ENCODE measurements at places on chromosomes 16 and 17.

DNA sequence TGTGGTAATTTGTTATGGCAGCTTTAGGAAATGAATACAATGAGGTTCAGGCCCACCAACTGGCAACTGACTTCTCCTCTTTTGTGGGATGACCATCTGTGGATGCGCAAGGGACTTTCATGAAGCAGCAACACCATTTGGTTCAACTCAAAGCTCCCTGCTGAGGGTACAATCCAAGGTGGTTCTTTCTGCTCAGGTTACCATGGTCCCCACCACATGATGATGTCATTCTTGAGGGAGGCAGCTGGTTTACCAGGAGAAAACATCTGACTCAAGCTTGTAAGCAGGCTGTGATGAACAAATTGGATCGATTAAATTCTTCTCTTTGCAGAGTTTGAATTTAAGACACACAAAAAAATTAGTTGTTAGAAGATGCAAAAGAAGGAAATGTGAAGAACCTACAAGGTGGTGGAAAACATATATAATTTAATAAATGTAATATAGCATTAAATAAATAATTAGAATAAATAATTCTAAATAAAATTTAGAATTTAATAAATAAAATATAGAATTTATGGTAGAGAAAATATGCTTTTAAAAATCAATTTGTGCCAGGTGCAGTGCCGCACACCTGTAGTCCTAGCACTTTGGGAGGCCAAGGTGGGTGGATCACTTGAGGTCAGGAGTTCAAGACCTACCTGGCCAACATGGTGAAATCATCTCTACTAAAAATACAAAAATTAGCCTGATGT is 67.6 kb upstream of the ANKFN1 start:
- no peak for DNase-seq

- DNase-seq = no peak
Measured at GRCh38 chr17:82064433-82065192, 991 bp downstream of the DUS1L start.

- DNase-seq = no peak
Measured at GRCh38 chr16:82509691-82510430, 116.9 kb upstream of the CDH13 start.

- no peak for DNase-seq
Measured at GRCh38 chr17:298791-299450, 53.7 kb downstream of the RPH3AL start.

DNA sequence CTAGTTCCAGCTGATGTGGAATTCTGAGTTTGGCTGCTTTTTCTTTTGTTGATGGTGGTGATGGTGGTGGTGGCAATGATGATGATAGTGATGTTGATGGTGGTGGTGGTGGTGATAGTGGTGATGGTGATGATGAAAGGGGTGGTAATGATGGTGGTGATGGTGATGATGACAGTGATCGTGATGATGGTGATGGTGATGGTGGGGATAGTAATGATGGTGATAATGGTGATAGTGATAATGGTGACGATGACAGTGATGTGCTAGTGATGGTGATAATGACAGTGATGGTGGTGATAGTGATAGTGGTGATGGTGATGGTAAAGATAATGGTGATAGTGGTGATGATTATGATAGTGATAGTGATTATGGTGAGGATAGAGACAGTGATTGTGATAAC is 61.5 kb downstream of the BMERB1 start:
- DNase-seq = no peak

DNA sequence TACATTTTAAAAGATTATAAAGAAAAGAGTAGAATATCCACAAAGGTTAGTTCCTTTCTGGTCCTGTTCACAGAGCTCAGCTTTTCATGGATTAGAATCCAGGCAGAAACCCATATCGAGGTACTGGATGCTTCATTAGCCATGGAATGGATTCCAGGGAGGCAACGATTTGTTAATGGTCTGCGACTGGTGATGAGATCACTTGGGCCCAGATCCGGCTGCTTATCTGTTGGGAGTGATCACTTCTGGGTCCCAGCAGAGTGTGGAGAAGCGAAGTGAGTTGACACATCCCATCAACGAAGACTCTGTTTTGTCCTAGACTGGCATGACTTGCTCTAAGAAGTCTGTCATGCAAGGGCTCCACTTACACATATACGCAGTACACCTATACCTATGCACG is 165.8 kb downstream of the MAF start:
- DNase-seq = no peak

DNA sequence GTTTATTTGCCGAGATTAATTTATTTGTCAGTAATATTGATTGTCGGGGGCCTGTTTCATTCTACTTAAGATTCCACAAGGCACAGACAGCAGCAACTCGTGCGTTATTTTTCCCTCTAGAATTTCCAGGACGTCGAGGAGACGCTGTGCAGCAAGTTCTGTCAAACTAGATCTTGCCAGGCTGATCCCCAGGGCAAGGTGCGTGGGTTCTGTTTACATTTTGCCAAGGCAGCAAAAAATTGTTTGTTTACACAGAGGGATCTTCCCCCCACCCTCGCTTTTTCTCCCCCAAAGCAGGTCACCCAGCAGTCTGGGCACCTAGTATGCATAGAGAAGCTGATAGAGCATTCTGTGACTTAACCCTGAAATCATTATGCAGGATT is 111.4 kb downstream of the IRX3 start:
- no peak for DNase-seq

DNA sequence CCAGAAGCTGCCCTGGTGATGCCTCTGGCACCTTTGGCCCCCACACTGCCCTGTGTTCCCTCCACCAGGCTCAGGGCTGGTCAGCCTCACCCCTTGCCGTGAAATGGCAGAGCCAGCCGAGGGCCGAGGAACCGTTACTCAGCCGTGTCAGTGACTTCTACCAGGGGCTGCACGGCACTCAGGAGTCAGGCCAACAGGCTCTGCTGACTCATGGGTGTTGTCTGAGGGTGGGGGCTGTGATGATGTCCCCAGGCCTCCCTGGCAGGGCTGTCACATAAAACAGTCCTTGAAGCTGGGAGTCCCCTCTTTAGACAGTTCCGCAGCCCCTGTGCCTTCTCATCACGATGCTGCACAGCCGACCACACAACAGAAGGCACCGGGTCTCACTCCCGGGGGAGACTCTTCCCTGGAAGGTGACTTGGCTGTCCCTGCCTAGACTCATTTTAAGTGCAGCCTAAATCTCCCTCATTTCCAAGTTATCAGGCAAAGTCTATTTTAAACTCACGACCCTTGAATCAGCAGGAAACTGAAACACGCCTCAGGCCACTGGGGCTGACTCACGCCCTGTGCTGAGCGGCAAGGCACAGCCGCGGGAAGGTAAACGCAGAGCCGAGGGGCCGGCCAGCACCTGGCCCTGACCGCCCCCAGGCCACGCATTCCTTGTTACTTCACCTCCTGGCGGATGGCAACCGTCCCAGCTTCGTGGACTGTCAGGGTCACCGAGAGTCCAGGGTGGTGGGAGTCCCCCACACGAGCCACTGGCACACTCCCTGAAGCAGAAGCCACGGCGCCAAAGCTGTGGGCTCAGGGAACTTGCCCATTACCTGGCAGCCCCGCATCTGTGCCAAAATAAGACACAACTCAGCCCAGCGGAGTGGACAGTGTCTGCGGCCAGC is 102.6 kb downstream of the ZNF778 start:
- no peak for DNase-seq

DNA sequence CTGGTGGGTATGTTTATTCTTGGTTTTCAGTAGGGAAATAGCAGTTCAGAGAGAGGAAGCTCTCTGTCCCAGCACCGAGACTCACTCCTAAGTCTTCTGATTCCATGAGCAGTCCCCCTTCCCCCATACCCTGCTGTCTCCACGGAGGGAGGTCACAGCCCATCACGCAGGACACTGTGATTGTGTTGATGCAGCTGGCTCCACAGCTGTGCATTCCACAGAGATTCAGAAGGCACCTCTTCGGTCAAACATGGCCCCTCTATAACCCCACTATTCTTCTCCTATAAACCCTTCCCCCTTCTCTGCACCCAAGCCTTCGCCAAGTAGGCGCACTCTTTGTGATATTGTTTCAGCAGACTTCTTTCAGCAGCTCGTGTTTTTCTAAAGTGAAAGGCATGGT is 104.3 kb upstream of the HLF start:
- DNase-seq = no peak

DNA sequence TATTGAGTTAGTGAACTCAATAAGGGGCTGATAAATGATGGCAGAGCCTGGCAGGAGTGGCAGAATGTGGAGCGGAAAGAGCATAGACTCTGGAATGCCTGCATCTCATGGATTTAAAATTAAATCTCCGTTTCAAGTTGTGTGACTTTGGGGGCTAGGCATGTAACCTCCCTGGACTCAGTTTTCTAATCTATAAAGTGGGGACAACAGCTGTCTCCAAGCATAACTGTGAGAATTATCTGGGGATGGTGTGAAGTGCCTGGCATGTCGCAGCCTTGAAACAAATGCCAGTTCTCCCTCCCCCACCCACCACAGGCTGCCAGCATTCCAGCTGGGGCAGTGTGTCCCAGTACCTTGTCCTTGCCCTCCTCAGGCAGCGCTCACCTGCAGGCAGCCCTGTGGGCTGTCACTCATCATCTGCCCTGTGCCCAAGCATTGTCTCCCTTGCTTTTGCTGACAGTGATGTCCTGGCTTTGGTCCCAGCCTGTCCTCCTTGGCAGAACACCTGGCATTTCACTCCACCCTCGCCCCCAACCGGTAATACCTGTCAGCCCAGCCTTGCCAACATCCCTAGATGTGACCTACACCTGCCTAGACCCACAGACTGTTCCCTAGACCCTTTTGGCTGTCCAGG is 129.6 kb downstream of the MRM1 start:
- no peak for DNase-seq

- no peak for DNase-seq
Measured at GRCh38 chr17:5745111-5745813, 161.0 kb upstream of the NLRP1 start.

DNA sequence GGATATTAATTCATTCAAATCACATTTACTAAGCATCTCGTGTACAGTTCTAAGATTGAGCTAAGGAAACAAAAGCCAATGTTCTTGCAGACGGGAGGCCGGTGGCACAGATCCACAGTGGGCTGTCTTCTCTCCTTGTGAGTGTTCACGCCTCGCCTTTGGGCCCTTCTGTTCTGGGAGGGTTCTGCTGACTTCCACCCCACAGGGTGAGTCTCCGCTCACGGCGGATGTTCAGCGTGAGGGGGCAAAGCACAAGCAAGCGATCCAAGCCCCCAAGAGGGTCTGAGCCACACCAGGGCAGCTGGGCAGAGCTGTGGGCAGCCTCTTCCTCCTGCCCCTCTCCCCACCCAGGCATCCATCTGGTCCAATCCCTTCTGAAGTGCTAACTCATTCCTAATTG is 84.3 kb upstream of the DOC2B start:
- no peak for DNase-seq

GRCh38 chr16:15571557-15571956 is 71.4 kb downstream of the MARF1 start:
- DNase-seq = no peak

GRCh38 chr17:68356949-68357455 is 65.7 kb downstream of the ARSG start:
- DNase-seq = no peak
